A673 (cell line): ENCODE measurements at places on chromosomes 16 and 17.

GRCh38 chr16:8493972-8494371 is 96.3 kb downstream of the TMEM114 start:
- no peak for DNase-seq

- no peak for DNase-seq
Observed at GRCh38 chr16:46896314-46896968, 12.3 kb downstream of the GPT2 start.

GRCh38 chr17:66302761-66303626 is 581 bp downstream of the PRKCA start:
- DNase-seq = peak; percentile 68

DNA sequence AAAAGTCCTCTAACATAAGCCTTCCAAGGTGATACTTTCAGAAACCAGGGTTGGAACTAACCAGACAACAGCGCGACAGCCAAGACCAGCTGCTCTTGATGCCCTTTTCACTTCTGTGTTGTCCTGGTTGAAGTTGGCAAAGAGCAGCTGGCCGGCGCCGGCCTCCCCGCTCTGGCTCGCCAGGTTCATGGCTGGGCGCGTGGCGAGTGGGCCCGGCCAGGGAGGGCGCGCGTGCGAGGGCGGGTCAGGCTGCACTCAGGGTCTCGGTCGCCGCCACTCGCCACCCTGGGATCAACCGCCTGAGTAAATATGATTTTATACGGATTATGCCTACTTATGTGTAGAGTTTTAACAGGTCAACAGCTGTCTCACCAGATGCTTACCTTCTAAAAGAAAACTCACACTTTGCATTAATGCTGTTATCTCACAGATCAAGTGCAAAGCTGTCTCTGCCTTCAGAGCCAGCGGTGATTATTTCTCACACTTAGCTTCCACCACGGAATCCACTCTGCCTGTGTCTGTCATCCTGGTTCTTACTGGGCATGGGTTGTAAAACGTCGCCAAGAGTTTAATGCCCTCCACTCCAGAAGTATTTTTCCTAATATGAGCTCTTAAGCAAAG is 13.5 kb downstream of the KCTD2 start:
- DNase-seq = no peak

GRCh38 chr17:77445760-77446532 is 305.2 kb downstream of the SEC14L1 start:
- no peak for DNase-seq

- no peak for DNase-seq
Observed at GRCh38 chr16:70708366-70709246, 22.8 kb upstream of the MTSS2 start.

GRCh38 chr16:77364770-77365169 is 70.1 kb downstream of the ADAMTS18 start:
- DNase-seq = no peak

- no peak for DNase-seq
Observed at GRCh38 chr16:48525201-48526057, 84.6 kb downstream of the N4BP1 start.

GRCh38 chr16:1427473-1428461 is 3.1 kb upstream of the PERCC1 start:
- no peak for DNase-seq
